ENCODE measurements at places on chromosomes 4 and X.

- no peak for DNase-seq
Measured at GRCh38 chrX:30659421-30659820, 6.2 kb downstream of the GK start.

GRCh38 chrX:12791257-12792228 lies at the start of gene PRPS2:
Gene PRPS2 (plus strand): TSS chrX:12791412. CDS start chrX:12791498, 86 bp downstream.
- peak; percentile 28 for DNase-seq

GRCh38 chr4:101411926-101412325 lies 64.6 kb upstream of the PPP3CA start:
- no peak for DNase-seq

- no peak for DNase-seq
Measured at GRCh38 chrX:25548811-25549210, 533.0 kb upstream of the ARX start.

- DNase-seq = no peak
Measured at GRCh38 chrX:9355739-9356138, 109.1 kb upstream of the TBL1X start.

Data from NCI-H446 treated with DMSO at 0.1 percent for 48 hours (cell line).